ENCODE measurements at places on chromosomes 2 and 18.

DNA sequence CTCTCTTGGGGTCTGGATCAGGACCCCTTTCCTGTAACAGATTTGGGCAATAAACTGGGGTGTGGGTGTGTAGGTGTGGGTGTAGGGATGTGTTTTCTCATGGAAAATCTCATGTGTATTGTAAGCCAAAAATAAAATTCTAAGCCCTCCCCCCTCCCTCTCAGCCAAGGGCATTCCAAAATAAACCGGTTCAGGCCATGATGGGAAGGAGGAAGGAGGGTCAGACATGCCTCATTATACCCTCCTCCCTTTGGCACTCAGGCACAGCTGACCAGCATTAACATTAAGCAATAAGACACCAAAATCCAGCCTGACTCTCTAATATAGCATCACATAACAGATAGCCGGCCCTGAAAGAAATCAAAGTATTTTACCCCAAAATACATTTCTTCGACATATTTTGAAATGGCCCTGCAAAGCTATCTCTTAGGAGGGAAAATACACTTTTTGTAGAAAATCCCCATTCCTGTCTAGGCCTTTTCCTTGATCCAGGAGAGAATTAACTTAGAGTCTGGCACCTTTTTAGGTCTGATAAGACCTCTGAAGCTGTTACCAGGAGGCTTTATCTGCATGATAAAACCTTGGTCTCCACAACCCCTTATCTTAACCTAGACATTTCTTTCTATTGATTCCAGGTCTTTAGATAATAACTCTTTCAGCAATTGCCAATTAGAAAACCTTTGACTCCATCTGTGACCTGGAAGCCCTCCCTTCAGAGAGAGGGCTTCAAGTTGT, 128.7 kb upstream of the COL5A2 start:
- no peak for DNase-seq

DNA sequence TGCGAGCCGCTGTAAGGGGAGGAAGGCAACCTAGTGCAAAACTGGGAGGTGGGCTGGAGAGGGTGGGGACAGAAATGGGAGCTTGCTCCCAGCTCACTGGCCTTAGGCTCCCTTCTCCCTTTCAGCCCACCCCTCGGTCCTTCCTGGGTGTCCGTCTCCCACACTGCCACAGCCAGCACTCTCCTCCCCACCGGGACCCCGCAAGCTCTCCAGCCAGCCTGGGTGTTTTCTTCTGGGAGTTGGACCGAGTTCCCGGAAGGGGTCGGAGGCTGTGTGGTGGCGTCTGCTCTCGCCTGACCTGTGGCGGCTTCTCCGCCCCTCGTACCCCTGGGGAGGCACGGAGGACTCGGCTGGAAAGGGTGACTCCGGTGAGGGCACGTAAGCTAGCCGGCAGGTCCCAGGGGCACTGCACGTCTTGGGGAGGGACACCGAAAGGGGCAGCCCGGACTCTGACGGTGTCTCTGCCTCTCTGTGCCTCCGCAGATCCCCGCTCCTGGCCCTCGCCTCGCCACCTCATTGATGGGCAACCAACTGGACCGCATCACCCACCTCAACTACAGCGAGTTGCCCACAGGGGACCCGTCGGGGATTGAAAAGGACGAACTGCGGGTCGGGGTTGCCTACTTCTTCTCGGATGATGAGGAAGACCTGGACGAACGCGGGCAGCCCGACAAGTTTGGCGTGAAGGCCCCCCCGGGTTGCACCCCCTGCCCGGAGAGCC, 1.1 kb downstream of the LRATD1 start:
- DNase-seq = no peak

- DNase-seq = peak; percentile 46
Observed at GRCh38 chr2:227890495-227891079, 19.2 kb downstream of the DAW1 start.

GRCh38 chr2:176166272-176166671, 9.2 kb downstream of the HOXD3 start:
- DNase-seq = no peak

GRCh38 chr2:139048017-139048416, 267.8 kb upstream of the NXPH2 start:
- DNase-seq = no peak

- DNase-seq = no peak
Observed at GRCh38 chr2:148538375-148538774, 106.2 kb upstream of the EPC2 start.

DNA sequence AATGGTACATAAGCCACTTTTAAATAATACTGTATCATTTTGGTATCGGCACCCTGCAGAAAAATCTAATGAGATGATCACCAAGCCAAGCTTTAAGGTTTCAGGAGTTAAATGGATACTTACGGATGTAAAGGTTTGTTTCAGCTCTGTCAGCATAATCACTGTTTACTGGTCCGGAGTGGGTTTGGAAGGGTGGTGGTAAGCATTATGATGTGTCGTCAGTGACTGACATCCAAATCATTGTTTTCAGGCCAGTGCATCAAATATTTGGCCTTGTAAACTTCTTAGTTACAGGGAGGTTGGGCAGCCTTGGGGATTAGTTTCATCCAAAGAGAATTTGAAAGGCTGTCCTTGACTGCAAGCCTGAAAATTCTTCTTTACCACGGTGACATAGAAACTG, 50.0 kb upstream of the ATL2 start:
- DNase-seq = no peak

- no peak for DNase-seq
Observed at GRCh38 chr18:40414155-40414754, 1540.8 kb upstream of the PIK3C3 start.

- no peak for DNase-seq
Observed at GRCh38 chr2:239619369-239619768, 218.5 kb upstream of the HDAC4 start.

Data from CD4-positive, alpha-beta T cell treated with Interleukin-21 for 1 hour (primary cell).